Muscle of leg (tissue), 16 donors: ENCODE measurements at places on chromosomes 11 and 22.

DNA sequence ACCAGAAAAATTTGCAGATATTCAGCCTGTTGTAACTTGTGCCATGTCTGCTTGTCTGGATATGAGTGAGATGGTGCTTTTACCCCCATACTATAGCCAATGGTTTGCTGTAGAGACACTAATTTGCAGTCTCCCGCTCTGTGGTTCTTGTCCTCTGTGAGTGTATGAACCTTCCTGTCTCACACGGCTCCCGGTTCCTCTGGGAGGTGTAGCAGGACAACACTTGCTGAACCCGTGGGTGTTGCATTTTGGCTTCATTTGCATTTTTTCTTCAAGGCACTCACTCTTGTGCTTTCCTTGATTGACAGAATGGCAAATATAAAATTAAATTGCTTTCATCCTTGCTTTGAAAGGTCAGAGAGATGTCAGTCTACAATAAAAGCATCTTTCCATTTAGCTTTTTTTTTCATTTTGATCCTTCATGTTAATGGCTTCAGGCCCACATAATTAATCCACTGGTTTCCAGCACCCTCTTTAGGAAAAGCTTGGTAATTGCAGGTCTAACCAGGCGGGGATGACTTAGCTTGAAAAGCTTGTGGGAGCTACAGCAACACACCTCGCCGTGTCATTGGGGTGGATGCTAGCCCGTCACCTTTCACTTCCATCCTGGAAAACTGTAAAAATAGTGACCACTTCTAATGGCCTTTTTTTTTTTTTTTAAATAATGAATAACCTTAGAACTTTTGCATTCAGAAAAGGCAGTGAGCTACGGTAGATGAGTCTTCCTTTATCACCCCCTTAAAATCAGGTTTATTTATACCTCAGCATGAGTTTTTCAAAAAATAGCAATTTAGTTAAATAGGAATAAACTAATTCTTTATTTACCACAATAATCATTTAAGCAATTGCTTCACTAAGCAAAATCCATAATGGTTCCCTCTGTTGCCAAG, 27.4 kb upstream of the ST14 start:
- peak; percentile 79 for DNase-seq

DNA sequence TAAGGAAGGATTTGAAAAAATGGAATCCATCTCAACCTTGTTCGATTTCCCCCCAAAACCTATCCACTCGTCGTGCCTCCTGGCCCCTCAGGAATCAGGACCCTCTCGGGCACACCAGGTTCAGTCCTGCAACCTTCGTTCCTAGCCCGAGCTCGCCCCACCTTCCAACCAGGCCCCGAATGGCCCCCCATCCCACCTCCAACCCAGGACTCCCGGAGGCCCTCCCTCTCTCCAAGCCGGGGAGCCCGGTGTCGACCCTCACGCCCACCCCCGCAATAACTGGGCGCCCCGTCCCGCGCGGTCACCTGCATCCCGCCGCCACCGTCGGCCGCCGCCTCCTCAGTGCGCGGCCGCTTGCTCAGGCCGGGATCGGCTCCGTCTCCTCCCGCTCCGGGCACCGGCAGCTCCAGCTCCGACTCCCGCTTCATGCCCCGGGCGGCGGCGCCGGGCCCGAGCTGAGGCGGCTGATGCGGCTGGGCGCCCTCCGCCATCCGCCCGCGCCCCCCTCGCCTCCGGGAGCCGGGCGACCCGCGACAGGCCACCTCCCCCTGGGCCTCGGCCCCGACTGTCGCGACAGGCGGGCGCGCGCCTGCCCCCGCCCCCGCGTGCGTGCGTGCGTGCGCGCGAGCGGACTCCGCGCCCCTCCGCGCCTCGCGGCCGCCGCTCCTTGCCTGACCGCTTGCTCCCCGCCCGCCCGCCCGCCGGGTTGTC, 534 bp downstream of the RBFOX2 start:
- no peak for DNase-seq

DNA sequence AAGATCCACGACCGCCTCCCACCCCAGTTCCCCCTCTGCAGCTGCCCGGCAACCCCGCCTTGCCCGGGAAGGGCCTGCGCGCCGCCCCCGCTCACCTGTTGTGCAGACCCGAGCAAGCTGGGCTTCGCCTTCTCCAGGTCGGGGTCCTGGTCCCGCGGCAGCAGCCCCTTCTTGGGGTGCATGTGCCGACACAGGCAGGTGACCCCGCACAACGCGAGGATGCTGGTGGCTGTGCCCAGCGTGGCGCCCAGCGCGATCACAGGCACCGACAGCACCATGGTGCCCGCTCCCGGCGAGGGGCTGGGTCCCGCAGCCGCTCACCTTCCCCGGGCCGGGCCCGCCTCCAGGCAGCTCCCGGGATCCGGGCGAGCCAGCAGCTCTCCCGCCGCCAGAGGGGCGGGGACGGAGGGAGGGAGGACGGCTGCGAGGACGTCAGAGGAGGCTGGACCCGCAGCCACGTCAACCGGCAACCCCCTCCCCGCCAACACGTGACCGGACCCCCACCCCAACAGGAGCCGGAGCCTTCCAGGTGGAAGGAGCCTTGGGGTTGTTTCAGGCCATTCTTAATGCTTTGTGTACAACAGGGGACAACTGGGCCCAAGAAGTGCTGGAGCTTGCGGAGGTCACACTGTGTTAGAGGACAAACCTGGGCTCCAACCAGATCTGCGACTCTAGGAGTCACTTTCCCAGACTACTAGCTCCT, at the start of gene SYT13:
Gene SYT13, minus strand, starts transcription at position 412 of the 703 bp plus-strand sequence. Its CDS starts 134 bp downstream, at position 278.
- DNase-seq, result peak; percentile 66

DNA sequence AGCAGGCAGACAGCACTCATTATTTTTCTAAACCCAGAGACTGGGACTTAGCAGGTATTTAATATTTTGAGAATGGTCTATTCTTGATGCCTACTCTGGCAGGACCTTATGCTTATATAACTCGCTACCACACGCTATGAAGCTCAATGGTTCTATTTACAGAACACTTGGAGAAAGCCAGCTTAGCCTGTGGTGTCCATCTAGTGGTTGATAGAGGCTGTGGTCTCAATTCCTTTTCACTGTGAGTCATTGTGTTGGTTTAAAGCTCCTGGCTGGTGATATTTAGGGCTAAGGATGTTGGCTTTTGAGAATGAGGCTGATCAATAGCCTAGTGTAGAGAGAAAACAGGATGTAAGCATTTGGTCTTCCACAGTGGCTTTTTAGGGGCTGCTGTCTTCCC, 206.4 kb downstream of the DBX1 start:
- DNase-seq, result peak; percentile 39

GRCh38 chr11:116774661-116775060, 1.9 kb upstream of the BUD13 start:
- DNase-seq, result no peak

DNA sequence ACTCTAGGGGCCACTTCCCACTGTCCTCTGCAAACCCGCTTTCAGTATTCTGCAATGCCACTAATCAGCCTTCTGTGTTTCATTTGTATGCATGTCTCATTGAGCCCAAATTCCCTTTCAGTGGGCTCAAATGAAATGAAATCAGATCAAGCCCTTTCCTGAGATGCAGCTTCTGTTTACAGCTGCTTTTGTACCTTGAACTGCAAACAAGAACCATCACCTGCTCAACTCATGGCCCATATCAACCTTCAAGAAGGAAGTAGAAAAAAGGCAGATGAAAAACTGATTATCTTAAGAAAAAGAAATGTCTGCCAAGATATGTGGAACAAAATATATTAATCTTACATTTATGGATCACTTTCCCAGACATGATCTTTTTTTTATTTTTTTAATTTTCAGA, 141.1 kb upstream of the ARHGAP42 start:
- DNase-seq, result no peak

GRCh38 chr11:69122630-69123431, 32.9 kb upstream of the SMIM38 start:
- DNase-seq, result peak; percentile 51

DNA sequence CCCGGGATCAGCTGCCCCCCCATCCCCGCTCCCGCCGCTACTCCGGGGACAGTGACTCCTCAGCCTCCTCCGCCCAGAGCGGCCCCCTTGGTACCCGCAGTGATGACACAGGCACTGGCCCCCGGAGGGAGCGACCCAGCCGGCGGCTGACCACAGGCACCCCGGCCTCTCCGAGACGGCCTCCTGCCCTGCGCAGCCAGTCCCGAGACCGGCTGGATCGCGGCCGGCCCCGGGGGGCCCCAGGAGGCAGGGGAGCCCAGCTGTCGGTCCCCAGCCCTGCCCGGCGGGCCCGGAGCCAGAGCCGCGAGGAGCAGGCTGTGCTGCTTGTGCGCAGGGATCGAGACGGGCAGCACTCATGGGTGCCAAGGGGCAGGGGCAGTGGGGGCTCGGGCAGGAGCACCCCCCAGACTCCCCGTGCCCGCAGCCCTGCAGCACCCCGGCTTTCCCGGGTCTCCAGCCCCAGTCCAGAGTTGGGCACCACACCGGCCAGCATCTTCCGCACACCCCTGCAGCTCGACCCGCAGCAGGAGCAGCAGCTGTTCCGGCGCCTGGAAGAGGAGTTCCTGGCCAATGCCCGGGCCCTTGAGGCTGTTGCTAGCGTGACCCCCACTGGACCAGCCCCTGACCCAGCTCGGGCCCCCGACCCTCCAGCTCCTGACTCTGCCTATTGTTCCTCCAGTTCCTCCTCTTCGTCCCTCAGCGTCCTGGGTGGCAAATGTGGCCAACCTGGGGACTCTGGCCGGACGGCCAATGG, 3.9 kb downstream of the RASL10A start:
- DNase-seq, result peak; percentile 66

GRCh38 chr22:23533771-23534191, 46.3 kb downstream of the IGLL1 start:
- DNase-seq, result no peak

DNA sequence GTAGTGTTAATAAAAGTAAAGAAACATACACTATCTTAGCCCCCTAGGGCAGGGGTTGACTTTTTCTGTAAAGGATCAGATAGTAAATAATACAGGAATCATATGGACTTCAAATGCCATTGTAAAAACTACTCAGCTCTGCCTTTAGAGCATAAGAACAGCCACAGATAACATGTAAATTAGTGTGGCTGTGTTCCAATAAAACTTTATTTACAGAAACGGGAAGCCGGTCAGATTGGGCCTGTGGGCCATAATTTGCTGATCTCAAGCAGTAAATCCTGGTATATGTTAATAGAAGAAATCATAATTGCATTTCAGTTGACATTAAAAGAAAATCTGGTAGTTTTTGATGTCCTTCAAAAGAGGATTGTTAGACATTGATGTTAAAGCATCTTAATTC, 76.5 kb downstream of the ZC3H12C start:
- DNase-seq, result no peak

GRCh38 chr22:30890686-30891442, 77.7 kb downstream of the MORC2 start:
- no peak for DNase-seq

DNA sequence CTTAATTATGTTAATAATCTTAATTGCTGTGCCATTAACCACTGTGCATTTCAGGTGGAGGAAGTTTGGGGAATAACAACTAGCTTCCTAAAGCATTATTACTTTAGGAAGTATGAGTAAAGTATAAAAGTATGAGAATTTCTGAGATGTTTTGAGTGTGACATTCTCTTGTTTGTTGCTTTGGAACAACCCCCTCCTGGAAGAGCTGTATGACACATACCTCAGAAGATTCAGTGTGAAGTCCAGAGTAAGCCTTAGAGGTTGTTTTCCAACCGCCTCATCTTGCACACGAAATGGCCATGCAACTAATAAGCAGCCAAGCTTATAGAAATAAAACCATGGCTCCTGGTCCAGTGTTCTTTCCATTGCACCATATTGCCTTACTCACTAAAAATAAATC, 21.7 kb downstream of the CCDC81 start:
- DNase-seq, result no peak

DNA sequence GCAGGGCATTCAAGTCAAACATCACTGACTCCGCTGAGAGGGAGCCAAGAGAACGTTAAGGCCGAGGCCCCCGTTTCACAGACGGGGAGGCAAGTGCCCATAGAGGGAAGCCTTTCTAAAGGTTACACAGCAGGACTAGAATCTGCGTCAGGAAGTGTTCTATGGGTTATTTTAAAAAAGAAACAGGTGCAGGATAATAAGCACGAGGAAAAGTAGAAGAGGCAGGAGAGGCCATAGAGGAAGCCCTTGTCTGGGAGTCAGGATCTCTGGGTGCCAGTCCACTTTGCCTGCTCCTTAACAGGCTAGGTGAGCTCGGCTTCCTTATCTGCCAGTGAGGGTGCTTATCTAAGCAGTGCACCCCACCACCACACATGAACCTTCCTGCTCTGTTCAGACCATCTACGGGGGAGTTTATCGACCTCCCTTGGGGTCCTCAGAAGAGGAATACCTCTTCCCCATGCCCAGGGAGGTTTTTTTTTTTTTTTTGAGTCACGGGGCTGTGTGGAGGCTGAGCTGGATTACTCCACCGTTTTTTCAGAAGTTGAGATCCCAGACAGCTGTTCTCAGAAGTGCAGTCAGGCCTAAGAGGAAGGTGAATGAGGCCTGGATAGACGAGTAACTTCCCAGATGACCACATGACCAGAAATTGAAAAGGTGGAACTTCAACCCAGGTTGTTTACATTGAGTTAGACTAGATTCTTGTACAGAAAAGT, 1.2 kb upstream of the FCHSD2 start:
- peak; percentile 67 for DNase-seq

- DNase-seq, result no peak
Observed at GRCh38 chr22:22948651-22949571, 61.3 kb downstream of the IGLL5 start.

DNA sequence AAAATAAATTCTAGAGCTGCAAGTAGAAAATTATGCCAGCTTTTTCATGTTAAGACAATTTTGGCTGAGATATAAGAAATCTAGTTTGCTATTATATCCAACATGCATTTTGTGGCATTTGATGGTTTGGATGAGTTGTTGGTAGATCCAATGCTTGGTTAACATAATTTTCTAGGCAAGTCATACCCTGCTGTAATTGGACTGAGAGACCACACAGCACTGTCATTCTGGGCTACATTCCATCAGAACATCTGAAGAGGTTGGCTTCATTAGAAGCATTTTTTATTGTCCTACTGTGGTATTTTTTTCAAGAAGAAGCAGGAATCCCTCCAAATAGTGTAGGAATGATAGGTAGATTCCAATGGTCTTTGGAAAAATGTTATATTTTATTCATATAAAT, 561.0 kb downstream of the LUZP2 start:
- DNase-seq, result peak; percentile 34

DNA sequence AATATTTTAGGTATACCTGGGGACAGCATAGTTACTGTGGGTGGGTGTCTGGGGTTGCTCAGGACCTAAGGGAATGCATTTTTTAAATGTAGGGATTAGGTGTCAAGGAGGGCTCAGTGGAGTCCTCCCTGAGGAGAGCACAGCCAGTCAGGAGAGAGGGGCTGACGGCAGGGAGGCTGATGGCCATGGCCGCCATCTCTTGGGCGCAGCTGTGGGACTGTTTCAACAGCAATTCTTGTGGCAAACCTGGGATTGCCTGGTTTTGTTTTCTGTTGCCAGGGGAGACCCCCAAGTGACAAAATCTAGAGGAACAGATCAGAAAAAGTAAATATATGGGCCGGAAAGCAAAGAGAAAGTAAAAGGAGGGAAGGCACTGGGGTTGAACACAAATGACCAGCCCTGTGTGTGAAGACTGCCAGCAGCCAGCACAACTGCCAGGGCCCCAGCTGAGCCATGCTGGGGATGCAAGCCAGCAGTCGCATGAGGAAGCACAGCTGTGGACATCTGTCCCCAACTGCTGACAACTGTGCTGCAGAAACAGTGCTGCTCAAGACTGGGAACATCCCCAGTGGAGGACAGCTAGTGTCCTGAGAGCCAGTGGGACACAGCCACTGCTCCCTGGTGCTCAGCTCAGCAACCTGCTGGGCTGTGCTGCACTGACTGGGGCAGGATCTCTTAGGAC, 10.5 kb downstream of the MIF start:
- DNase-seq, result peak; percentile 84

GRCh38 chr11:14698771-14699170, 55.2 kb downstream of the PDE3B start:
- DNase-seq, result no peak

GRCh38 chr22:26072621-26073020, 96.6 kb upstream of the SEZ6L start:
- DNase-seq, result no peak
